ENCODE measurements at places on chromosomes 3 and 15.

DNA sequence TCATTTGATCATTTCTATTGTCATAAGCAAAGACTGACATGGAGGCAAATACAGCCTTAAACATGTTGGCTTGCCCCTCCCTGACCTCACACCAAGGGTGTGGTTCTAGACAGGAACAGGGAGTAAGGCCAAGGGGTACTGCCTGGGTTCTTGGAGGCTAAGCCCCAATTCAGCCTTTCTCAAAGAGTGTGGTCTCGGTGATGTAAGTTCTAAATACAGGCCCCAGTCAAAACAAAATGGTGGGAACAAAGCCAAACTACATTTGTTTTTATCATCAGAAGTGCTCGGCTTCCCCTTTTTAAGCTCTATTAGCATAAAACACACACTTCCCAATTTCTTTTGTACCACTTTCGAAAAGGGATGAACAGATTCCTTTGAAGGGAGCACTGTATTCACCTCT lies 129.5 kb downstream of the ATP8B4 start:
- no peak for DNase-seq

DNA sequence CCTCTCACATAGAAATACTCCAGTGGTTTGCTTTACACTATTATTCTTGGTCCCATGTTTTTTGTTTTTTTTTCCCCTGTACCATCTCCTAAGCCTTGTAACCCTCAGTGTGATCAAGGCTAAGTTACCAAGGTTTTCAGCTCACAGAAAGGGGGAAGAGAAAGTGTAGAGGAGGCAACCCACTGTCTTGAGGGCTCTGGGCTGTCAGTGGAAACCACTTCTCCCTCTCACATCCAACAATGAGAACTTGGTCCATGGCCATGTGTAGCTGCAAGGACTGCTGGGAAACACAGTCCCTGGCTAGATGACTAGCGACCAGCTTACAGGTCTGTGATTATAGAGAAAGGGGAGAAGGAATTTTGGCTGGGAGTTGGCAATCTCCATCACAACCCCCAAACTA lies 30.3 kb downstream of the GPD1L start:
- no peak for DNase-seq

- DNase-seq: no peak
Observed at GRCh38 chr3:73484656-73485248, 140.0 kb downstream of the PDZRN3 start.

DNA sequence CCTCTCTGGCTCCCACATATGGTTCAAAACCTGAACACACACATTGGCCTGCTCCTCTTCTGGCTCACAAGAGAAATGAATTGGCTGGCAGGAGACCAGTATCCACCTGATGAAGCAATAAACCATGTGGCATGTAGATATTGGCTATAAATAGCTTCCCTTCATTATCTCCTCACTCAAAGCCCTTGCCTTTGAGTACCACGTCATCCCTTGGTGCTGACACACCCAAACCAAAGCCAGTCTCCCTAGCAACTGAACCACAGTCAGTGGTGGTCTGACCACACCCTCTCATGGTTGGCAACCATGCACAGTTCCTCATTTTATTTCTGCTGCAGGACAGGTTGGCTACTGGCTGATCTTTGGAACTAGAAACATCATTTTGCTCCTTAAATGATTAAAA lies 98.8 kb downstream of the ZNF621 start:
- DNase-seq: no peak

GRCh38 chr3:34283751-34284150 lies 485.3 kb downstream of the PDCD6IP start:
- no peak for DNase-seq

DNA sequence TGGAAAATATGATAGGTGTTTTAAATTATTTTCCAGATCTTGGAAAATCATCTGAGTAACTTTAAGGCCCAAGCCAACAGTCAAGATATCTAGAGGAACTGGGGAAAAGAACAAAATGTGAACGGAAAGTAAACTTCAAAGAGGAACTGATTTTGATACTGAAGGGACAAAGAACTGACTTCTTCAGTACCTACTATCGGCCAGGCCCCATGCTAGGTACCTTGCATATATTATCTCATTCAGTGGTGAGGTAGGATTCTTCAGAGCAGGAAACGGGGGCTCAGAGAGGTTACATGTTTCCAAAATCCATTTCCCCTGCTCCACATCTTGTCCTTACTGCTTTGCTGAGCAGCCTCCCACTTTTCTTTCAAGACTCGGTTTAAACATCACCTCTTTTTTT lies 9.8 kb upstream of the ZNF710 start:
- DNase-seq: no peak

DNA sequence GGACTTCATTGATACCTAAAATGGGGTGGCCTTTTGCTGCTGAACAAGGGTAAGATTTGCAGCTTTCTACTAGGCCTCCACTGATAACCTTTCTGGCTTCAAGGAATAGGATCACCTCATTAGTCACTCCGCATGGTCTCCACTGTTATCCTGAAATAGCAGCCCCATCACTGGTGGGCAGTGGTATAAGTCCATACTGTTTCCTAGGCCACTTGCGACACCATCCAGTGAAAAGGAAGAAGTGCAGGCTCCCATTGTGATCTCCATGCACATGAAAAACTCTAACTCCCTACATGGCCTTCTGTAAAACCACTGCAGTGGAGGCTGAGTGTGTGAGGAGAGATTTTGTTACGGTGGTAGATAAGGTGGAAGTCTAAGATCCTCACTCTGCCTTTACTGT lies 1455.9 kb downstream of the SI start:
- no peak for DNase-seq

DNA sequence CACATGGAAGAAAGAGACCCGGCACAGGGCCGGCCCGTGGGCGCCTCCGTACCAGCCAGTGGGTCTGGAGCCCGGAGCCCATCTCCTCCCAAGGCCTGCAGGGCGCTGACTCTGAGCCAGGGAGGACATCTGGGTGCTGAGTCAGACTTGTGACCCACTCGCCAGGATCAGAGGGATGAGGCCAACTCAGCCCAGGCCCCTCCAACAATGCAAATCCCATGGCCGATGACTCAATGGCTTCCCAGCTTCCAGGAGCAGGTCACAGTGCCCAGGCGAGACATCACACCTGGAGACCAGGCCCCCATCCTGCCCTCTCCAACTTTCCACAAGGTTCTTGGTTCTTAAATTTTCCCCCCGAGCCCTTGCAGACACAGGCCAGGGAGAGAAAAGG lies 95.1 kb downstream of the LRIG1 start:
- no peak for DNase-seq

DNA sequence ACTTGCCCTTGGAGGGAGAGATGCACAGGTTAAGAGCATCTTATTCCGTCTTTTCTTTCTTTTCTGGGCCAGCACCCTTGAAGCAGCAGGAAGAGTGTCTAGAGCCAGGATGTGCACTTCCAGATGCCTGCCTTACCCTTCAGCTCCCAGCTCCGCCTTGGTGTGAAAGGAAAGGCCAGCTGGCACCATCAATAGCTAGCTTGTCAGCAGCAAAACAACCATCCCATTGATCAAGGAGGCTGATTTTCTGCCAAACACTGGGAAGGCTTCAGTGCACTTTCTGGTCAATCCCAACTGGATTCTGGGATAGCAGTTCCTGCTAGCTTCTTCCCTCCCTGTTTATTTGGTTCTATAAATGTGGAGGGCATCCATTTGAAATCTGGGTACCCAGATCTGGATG lies 110.9 kb upstream of the GALNT15 start:
- DNase-seq: no peak

DNA sequence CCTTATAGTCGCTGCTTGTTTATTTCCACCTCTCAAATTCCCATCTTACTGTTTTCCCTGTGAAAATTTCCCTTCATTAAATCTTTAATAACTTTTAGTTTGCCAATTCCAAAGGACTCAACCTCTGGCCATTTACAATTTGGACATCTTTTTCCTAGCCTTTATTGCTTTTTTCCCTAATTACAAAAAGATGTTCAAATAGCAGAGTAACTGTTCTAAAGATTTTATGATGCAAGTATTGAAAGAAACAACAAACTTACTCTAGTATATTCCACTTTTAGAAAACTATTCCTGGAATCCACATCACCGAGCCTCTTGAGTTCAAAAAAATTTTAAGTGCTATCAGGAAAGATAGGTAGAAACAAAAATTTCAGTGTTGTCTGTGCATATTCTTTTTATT lies 174.1 kb upstream of the UBE2E2 start:
- no peak for DNase-seq

- no peak for DNase-seq
Observed at GRCh38 chr3:129377615-129378014, 50.8 kb downstream of the EFCAB12 start.

GRCh38 chr15:75364881-75365280 lies 3.5 kb downstream of the MAN2C1 start:
- DNase-seq: no peak

DNA sequence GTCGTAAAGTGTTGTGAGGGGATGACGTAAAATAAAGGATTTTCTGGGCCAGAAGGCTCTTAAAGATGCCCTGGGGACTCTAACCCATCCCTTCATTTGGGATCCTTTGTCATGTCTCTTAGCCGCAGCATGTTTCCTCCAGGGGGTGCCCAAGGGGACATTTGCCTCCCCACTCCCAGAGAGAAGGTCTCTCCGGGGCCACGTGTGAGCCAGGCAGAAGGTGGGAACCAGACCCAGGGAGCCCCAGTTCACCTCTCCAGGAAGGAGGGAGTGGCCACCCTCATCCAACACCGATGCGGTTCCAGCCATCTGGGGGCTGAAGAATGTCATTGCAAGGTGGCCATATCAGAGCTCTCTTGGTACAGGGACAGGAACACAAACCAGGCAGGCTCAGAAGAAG lies 25.2 kb downstream of the ST8SIA2 start:
- DNase-seq: no peak

DNA sequence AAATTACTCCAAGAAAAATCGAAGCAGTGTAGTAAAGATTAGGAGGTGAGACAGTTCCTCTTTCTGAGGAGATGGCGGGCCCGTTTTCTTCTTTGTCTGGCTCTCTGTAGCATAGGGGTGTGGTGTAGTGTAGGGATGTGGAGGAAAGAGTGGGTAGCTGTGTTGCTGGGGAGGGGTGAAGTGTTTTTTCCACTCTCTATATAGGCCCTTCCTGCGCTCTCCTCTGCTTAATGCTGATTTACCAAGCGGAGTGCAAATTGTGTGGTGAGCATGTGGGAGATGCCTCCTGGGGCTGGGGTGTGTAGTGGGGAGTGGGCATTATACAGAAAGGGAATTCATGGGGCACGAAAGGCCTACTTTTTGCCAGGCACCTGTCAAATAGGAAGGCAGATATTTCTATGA lies 94.9 kb downstream of the ST6GAL1 start:
- no peak for DNase-seq

GRCh38 chr3:44240061-44240460 lies 1.6 kb upstream of the TOPAZ1 start:
- no peak for DNase-seq

- DNase-seq: no peak
Observed at GRCh38 chr15:70461017-70461416, 302.3 kb downstream of the UACA start.

DNA sequence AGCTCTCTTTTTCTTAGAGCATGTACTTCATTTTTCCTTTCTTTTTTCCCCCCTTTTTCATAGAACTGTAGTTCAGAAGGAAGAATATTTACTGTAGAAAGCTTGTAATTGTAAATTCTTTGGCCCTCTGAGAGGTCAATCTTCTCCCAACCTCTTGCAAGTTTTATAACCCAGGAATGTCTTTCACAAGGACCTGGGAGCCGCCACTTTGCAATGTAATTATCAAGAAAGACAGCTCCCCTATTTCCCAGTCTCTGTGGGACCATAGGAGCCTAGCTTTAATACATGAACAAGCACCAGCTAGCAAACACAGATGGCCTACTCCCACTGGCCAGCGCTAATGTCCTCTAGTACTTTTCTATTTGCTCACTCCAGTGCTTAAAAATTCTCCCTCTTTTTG lies 51.4 kb downstream of the NFKBIZ start:
- no peak for DNase-seq

GRCh38 chr3:87200060-87200647 lies 27.0 kb upstream of the CHMP2B start:
- no peak for DNase-seq
